H4 (cell line): ENCODE measurements at places on chromosomes 7 and 10. TPM values are rescaled to one million over a fixed set of nuclear protein-coding genes. Genes with fewer than 3 reads are reported as not detected.
A peak's percentile ranks its signal among the peaks of the same experiment; 100 is the strongest.

The TMEM270 gene
- total RNA-seq, result 0.21 TPM in 1 of 2 replicates, not detected in the other

The AKR1D1 gene
- total RNA-seq, result not detected in 2 replicates

The HYAL4 gene
- 0.37 TPM in 1 of 2 replicates, not detected in the other for total RNA-seq

DNA sequence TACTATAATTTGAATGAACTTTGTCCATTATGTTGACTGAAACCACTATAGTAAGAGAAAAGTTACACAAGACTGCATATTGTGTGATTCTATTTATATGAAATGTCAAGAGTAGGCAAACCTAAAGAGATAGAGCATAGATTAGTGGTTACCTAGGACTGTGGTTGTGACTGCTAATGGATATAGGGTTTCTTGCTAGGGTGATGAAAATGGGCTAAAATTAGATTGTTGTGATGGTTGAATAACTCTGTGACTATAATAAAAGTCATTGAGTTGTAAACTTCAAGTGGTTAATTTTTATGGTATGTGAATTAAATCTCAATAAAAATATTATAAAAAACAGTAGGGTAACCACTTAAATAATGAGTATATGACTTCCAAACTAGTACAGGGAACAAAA, 142.9 kb upstream of the AHR start:
- no peak for DNase-seq

DNA sequence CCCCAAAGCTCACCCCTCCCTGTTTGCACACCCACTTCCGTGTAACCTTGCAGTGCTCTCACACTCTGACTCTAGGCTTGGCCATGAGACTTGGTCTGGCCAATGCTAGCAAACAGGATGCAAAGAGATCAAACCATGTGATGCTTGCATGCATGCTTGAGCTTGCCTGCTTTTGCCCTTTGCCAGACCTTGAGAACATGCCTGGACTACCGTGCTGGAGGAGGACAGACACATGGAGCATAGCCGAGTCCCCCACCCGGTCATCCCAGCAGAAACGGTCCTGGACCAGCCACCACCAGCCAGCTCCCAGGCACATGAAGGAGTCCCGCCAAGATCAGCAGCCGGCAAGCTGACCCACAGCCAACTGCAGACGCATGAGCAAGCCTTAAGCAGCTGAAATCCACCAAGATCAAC, 23.4 kb downstream of the PYROXD2 start:
- no peak for DNase-seq

DNA sequence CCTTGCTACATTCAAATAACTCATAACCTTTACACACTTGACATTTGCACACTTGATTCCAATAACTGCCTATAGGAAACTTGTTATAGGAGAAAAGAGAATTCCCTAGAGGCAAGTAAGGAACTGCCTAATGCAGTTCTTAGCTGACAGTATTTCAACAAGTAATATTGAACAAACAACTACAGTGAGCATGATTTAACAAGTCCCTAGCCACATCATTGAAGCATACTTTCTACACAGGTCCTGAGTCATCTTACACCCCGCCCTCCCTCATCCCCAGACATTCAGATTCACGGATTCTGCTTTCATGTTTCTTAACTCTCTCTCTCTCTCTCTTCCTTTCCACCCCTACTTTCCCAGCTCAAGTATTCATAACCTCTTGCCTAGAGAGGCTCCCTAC, 153.5 kb downstream of the LSM5 start:
- DNase-seq, result peak; percentile 35

DNA sequence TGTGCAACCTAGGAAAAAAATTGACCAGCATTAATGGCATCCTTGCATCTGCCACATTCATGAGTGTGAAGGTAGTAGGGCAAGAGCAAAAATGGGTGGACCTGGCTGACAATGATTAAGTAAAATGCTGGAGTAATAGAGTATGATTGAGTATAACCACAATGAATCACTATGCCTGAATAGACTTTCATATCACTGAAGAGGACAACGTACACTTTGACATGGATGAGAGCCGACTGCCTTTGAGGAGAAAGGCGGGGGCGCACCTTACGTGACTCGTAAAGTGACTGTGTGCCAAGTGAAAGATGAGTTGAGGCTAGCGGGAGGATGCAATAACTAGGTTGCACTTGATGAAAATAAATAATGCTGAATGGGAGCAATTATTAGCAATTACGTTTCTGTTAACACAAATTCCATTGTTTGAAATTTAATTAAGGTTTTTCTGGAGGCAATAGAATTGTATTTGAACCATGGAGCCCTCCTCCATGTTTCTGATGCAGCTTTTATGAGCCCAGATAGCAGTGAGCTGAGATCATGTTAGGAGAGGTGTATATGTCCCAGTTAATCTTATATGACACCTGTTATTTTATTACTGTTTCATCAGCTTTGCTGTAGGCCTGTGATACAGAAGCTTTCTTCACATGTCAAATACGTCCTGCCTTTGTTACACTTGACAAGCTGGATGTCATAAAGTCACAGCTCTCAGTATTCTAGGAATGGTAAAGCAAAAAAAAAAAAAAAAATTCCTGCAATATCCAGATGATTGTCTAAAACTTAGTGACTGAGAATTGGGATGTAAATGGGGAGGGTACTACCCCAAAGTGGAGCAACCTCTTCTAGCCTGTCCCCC, 596.5 kb downstream of the NXPH1 start:
- DNase-seq, result peak; percentile 38

DNA sequence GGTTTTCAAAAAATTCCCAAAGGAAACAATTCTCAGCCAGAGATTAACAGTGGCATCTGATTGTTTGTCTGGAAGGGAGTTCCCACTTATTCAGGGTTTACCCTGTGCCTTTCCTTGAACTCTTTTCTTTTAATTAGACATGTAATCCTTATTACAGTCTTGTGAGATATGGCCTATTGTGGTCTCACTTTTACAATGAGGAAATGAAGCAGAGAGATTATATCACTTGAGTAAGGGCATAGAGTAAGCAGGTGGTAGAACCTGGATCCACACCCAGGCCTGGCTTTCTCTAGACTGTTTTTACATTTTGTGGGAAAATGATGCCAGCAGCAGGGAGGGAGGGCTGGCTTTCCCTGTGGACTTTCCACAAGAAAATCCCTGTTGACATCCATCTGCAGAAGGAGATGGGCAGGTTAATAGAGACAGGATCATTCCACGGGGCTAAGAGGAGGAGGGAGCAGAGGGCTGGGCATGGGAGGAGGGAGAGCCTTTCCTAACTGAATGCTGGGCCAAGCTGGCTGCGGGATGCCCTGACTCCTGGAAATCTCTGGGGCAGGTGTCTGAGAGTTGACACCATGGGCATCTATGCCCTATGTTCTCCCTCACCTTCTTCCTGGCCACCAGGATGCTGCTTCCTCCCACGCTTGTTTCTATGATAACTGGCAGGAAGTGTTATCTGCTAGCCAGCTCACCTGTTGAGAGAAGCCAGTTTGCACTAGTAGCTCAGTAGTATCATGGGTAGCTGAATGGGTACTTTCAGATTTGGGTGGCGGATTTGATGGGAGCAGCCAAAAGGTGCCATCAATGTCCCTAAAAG, 28.7 kb upstream of the ARHGAP22 start:
- DNase-seq, result no peak
